ENCODE measurements at places on chromosomes 5 and 9.

GRCh38 chr5:1660001-1660400 is 136.2 kb upstream of the LPCAT1 start:
- DNase-seq = no peak

GRCh38 chr9:77433675-77434445 is 214.3 kb downstream of the GNA14 start:
- peak; percentile 45 for DNase-seq

DNA sequence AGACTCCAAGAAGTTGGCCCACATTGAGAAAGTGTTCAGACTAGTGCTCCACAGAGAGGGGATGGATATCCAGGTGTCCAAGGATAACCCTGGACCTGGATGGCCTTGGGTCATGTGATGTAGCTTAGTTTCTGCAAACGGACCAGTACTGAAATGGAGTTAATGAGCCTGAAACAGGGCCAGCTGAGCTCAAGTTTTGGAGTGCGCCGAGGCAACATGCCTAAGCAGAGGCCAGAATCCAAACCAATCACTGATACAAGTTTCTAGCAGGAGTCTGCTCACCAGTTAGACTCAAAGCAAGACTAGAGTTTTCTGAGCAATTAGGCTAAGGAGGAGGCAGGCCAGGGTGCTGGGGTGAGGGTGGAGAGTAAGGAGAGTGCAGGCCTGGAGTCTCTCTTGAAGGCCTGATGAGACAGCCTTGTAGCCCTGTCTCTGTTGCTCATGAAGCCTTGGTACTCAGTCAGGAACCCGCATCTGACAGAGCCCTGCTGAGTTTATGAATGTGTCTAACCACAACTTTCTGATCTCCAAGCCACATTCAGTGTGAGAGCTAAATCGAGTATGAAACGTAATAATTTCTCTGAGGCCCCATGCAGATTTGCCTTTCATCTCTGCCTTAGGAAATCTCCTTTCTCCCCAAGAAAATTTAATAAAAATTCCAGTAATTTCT is 68.9 kb upstream of the EQTN start:
- DNase-seq = no peak

GRCh38 chr9:123406691-123407216 is 50.8 kb downstream of the CRB2 start:
- DNase-seq = no peak

DNA sequence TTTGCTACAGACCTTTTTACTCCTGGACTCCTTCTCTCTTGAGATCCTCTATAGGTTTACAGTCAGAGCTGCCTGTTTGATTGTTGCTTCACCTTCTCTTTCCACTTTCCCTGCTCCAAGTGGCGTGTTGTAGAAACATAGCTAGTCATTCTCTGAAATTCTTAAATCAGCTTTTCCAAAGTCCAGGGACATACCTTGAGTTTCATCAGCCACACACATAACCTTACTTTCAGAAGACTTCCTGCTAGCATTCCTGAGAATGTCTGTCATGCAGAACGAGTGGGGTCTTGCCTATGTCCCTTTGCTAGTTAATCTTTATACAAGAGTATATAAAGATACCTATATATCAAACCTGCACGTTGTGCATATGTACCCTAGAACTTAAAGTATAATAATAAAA is 230.3 kb upstream of the ZNF462 start:
- no peak for DNase-seq

DNA sequence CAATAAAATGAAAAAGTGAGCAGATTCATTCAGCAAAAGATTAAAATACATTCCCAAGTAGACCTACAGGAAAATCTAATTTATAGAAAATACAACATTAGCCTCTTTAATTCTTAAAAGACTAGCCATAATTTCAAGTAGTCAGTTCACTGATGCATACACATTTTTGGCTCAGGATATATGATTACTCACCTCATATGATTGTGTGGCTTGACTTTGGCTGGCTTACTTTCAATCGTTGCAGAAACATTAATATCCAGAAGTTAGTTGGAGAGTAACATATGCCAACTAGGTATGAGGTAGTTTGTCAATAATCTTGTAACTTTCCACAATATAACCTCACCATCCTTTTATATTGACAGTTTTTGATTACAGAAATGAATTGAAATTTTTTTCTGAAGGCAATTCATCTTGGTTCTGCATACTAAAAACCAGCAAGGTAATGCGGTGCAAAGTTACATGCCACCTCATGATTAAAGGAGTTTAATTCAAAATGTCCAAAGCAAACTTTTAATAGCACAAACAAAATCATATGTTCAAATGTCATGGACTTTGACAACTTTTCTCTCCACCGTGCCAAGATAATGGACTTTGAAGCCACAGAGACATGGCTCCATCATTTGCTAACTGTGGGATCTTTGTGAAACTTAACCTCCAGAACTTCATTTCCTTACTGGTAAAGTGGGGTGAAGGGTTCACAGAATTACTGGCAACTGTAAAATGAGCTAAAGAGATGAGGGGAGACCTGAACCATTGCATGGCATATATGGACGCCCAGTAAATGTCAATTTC is 76.6 kb upstream of the PAM start:
- no peak for DNase-seq

DNA sequence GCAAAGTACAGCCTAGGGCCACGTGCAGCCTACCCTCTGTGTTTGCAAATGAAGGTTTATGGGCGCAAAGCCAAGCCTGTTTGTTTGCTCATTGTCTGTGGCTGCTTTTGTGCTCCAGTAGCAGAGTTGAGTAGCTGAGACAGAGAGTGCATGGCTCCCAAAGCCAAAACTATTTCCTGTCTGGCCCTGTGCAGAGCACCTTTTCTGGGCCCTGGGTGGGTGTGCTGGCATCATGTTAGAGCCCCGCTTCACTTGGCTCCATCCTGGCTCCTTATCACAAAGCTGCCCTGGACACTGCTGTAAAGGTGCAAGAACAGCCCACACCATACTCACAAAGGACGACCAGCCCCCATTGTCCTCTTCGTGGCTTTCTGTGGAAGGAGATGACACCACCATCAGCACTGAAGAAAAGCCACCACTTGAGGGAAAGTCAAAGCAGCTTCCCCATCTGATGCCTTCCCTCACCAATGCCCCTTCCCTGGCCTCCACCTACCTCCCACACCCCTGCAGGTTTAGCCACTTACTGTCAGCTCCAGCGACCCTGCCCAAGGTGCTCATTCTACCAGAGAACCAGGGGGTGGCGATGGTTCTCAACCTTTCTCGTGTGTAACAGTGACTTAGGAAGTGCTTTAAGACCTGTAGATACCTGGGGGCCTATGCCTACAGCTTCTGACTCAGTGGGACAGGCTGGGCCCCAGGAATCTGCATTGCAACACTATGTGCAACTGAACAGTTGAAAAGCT is 23.4 kb downstream of the LCP2 start:
- DNase-seq = peak; percentile 75

Measured in erythroblast (primary cell).